ENCODE measurements at places on chromosomes 3 and 15.

GRCh38 chr15:92143765-92144164, 249.9 kb upstream of the ST8SIA2 start:
- no peak for DNase-seq

- DNase-seq, result no peak
Measured at GRCh38 chr15:63050731-63051155, 8.2 kb downstream of the TPM1 start.

DNA sequence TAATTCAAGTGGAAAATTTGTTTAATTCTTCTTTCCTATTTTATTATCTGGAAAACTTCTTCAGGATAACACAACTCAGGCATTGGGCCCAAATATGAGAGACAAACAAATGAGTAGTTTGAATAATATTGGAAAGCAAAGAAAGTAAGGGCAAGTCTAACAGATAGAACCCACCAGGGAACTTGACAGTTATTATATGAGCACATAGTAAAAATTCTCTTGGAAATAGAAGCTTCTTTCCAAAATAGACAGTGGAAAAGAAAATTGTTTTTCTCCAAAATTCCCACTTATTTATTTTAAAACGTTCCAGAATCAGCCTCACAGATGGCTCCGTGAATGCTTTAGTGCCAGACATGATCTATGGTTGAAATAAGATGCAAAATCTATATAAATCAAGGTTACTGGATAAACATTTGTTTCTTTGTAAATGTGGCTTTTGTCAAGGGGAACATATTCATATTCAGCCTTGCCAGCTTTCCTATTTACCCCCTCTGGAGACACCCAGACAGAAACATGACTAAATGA, 23.9 kb downstream of the LDHAL6B start:
- no peak for DNase-seq

GRCh38 chr3:32276279-32276841, 37.9 kb downstream of the CMTM8 start:
- no peak for DNase-seq

- DNase-seq, result no peak
Measured at GRCh38 chr3:8954938-8955763, 8.1 kb downstream of the RAD18 start.

DNA sequence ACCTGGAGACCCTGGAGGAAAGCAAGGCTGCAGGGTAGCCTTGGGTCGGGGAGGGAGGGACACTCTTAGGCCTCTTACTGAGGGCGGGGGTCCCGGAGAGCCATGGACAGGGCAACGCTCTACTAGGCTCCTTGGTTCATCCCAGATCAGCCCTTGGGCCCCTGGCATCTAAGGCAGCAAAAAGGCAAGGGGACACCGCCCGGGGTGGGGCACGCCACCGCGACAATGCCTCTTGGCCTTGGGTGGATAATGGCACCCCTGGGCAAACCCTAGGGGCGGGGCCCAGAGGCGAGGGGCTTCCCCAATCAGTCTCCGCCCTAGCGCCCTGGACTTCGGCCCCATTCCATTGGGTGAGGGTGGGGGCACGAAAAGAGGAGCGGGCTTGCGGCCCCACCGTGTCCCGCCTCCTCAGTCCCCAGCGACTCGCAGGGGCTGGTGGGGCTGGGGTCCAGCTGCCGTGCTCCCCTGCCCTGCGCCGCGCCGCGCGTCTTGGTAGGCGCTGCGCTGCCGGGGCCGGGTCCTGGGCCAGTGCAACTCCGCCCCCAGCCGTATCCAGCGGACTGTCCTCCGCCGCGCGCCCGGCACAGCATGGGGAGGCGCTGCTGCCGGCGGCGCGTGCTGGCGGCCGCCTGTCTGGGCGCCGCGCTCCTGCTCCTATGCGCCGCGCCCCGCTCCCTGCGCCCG, at the start of gene CHST13:
Gene CHST13, plus strand, starts transcription at position 411 of the 684 bp plus-strand sequence. Its CDS starts 178 bp downstream, at position 589.
- DNase-seq, result no peak

- DNase-seq, result no peak
Measured at GRCh38 chr3:25091934-25092333, 336.1 kb upstream of the RARB start.

DNA sequence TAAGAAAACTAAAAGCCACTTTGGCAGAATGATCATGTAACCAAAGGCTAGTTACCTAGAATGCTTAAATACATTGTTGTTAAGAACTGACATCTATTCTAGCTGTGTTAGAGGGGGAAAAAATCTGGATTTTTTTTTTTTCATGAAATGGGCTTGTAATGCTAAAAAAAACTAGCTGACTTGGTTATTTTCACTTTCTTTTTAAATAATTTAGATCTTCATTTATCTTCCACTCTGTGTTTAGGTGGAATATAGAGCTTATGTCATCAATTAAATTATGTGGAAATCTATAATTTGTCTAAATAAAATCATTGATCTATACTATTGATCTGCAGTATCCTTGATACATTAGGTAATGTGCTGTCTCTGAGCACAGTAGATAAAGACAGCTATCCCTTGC, 217.4 kb downstream of the TCF12 start:
- DNase-seq, result no peak

DNA sequence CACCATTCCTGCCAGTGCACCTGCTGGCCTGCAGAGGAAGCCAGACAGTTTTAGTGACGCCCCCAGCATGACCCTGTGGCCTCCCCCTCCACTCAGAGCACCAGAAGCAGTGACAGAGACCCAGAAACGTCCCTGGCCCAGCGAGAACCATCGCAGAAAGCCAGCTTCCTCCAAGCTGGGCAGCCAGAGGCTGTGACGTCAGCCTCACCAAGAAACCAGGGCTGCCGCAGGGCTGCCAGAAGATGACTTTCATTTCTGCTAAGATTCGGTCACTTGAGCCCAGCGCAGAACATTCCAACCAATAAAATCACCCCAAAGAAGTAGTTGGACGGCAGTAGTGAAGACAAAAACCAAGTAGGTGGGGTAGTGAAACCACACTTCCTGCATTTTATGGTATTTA, 29.6 kb upstream of the RPL32 start:
- DNase-seq, result no peak

- DNase-seq, result no peak
Measured at GRCh38 chr3:14422016-14422963, 19.9 kb downstream of the SLC6A6 start.

GRCh38 chr3:196741249-196741889, 1.7 kb downstream of the PAK2 start:
- no peak for DNase-seq

GRCh38 chr3:23941440-23941839, 3.6 kb upstream of the NR1D2 start:
- no peak for DNase-seq
